Central memory CD4-positive, alpha-beta T cell (primary cell): ENCODE measurements at places on chromosomes 5 and 9.

GRCh38 chr5:22908129-22908528, 55.0 kb upstream of the CDH12 start:
- no peak for DNase-seq

DNA sequence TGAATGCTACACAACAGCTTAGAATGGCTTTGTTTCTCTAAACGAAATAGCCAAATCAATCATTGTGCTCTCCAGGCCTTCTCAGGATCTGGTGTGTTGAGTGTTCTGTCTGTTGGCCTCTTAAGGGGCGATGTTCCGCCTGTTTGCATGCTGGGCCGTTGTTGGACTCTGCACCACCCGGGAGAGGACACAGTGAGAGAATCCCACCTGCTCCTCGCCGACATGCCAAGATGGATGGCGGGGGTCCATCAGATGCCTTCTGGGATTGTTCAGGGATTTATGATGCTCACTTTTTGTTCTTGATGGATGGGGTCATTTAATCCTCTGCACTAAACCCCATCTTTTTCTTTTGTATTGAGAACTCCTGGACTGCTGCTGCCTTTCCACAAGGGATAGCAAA, 159.9 kb downstream of the NTRK2 start:
- no peak for DNase-seq

DNA sequence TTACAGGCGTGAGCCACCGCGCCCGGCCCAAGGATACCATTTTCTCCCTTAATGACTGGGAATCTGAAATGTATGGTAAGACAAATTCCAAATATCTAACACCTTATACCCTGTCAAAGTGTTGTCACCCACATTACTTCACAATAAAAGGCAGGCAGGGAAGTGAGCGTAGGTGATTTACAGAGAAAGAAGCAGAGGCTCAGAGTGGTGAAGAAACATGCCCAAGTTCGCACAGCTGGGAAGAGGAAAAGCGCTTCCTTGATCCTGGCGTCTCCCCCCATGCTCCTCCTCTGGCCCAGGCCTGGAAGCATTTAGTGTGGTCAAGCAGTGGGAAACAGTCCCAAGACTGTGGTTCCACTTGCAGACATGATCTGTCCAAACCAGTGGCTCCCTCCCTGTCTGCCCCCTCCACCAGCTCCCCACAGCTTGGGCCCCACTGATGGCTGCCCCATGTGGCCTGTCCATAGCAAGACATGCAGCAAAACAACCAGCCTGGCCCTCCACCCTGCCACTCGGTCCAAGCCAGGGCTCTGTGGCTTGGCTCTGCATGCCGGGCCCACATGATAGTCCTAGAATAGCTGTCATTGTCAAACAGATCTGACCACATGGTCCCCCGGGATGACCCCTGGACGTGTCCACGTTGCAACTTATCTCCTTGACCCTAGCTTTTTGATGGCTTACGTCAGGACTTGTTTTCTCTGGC, 107.2 kb downstream of the TTLL11 start:
- no peak for DNase-seq

- DNase-seq = no peak
Observed at GRCh38 chr5:136236479-136237083, 43.6 kb upstream of the SMIM32 start.

DNA sequence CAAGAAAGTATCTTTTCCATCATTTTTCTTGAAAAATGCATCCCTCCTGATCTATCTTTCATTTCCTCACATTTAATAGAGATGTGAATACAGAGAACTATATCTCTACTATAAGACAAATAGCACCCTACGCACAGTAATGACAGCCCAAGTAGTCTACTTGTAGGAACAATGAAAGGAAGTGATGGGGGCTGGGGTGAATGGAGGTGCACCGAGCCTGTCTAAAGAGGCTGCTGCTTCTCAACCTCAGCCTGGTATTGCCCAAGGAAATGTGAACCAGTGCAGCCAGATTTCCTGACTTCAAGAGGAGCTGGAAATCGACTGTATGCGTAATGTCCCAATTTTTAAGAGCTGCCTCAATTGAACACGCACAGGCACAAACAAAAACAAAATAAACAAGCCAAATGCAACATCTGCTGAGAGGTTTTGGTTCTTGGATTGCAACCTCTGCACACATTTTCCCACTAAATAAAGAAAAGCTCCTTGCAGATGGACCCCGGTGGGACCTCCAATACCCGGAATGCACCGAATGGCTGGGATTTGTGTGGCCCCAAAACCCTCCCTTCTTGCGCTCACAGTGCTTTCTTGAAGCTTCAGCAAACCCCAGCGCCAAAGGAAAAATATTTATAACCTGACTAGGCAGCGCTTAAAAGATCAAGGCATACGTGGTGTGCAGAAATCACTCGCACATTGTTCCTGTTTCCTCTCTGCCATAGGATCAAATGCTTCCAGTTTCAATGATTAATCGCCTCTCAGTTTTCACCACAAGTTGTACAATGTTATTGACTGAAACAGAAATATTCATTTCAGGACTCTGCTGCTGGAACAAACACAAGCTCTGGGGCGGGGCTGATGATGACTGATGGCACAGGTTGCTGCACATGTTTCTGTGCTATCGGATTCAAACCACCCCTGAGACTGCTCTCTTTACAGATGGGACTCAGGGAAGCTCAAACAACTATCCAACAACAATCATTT, 68.3 kb downstream of the KCNIP1 start:
- no peak for DNase-seq

GRCh38 chr5:76162335-76162734, 79.2 kb downstream of the SV2C start:
- DNase-seq = no peak

DNA sequence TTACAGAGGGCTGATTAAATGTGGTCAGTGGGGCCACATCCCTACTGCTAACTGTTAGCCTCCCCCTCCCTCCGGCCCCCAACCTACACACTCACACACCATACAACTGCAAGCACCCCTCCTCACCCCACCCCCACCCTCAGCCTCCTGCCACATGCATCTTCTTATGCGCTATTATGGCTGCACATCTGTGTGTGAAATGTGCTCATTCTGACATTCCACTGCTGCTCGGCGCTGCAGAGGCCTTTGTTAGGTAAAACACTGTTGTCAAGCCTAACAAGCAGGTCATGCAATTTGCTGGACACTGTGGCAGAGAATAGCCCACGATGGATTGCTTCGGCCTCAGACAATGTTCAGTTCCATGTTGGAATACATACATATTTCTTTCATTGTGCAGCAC, 173.6 kb downstream of the NR2F1-AS1 start:
- DNase-seq = no peak

DNA sequence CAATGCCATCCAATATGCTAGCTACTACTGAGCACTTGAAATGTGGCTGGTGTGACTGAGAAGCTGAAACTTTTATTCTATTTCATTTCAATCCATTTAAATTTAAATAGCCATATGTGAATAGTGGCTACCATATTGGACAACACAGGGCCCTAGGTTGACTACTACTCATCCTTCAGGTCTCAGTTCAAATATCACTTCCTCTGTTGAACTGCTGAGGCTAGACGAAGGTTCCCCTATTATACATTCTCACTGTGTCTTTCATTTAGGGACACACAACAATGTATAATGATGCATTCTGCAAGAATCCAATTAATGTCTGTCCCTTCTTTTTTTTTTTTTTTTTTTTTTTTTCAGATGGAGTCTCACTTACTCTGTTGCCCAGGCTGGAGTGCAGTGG, 208.7 kb downstream of the CRB2 start:
- DNase-seq = no peak

- no peak for DNase-seq
Observed at GRCh38 chr9:37971691-37972090, 67.8 kb upstream of the SLC25A51 start.

GRCh38 chr5:146112476-146112875, 7.1 kb upstream of the PLAC8L1 start:
- no peak for DNase-seq

GRCh38 chr5:128966375-128966774, 1.1 kb downstream of the SLC27A6 start:
- no peak for DNase-seq

GRCh38 chr5:93053825-93054224, 527.2 kb downstream of the NR2F1-AS1 start:
- DNase-seq = no peak

GRCh38 chr9:133116346-133117231, 4.5 kb downstream of the RALGDS start:
- DNase-seq = no peak

DNA sequence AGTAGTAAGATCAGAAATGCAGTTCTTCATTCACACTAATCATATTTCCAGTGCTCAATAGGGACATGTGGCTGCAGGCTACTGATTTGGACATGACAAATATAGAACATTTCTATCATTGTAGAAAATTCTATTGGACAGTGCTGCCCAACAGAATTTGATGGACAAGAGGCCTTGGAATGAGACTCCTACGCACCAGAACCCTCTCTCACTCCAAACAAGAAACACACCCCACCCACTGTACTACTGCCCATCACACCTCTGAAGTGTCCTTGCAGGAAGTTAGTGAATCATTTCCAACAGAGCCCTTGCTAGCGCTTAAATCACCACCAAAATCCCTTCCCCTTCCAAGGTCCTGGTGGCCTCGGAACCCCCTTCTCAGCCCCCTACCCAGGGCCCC, 66.5 kb downstream of the ROR2 start:
- no peak for DNase-seq

GRCh38 chr9:123112015-123112975, 78.8 kb downstream of the GPR21 start:
- no peak for DNase-seq

DNA sequence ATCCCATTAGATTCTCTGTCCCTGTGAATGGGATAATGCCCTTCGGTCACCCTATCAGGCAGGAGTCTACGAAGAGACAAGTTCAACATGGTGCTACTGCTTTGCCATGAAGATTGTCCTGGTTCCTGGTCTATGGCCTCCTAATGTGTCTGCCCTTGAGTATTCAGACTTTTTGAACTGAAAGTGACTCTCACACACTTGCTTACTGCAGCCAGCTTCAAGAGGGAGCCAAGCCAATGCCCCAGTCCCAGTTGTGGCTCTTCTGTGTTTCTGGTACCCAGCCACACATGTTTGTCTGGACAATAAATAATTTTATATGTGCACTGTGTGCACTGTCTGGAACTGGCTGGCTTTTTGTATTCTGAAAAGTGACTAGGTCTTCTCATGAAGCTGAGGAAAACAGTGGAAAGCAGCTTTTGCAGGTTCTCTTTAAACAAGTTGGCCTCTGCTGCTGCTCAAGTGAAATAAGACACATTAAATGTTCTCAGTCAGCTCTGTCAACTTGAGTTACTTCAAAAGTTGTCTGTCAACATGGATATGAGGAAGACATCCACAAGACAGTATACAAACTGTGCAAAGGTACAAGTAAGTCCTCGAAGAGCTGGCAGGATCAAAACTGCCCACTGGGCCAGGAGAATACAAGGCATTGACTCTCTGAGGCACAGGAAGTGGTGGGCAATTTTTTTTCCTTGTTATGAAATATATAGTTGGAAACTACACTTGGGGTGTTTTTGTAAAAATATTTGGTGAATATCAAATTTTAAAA, 60.0 kb downstream of the ZNF608 start:
- no peak for DNase-seq

DNA sequence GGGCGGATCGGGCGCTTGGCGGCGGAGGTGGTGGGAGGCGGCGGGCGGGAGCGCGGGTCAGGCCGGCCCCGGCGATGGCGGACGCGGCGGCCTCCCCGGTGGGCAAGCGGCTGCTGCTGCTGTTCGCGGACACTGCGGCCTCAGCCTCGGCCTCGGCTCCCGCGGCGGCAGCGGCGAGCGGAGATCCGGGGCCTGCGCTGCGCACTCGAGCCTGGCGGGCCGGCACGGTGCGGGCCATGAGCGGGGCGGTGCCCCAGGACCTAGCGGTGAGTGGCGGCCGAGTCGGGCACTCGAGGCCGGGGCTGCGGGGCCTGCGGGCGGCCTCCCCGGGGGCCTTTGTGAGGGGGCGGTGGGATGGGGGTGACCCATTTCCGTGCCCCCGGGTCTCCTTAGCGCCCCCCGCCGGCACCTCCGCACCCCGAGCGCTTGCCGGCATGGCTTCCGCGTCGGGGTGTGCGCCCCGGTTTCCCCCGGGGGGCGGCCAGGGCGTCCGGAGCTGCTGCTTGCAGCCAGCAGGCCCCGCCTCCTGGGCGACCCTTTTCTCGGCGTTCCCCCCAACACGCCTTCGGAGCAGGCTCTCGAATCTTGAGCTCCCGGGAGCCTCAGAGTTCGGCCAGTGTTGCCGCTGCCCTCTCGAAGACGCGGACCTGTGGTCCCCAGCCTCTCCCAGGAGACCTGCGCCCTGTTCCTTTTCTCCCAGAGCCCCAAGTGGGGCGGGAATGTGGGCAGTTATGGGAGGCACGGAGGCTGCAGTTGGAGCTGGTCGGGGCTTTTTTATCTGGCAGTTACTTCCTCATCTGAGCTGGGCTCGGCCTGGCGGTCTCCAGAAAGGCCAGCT, 456 bp downstream of the KDM3B start:
- DNase-seq = peak; percentile 74

GRCh38 chr5:142053426-142054151, 40.8 kb upstream of the GNPDA1 start:
- no peak for DNase-seq

- peak; percentile 1 for DNase-seq
Observed at GRCh38 chr9:806285-807156, 35.0 kb upstream of the DMRT1 start.

DNA sequence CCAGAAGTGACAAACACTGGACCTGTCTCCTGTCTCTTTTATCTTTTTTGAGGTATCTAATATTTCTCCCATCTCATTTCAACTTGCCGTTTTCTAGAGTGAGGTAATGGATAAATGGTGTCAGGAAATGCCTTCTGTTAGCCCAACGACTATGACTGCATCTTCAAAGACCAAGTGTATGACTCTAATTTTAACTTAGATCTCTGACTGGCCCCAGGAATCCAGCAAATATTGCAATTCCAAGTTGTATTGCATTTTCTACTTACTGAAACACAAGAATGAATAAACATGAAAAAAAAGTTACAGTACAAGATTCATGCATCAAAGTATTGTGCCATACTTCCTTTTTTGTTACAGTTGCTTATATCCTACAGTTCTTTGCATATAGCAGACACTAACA, 26.3 kb downstream of the SLC28A3 start:
- DNase-seq = no peak

DNA sequence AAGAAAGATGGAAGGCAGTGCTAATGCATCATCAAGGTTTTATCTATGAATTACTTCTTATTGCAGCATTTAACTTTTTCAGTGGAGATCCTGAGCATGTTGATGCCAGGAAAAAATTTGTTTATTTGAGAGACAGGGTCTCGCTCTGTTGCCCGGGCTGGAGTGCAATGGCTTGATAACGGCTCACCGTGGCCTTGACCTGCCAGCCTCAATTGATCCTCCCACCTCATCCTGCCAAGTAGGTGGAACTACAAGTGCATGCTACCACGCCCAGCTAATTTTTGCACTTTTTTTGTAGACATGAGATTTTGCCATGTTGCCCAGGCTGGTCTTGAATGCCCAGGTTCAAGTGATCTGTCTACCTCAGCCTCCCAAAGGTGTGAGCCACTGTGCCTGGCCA, 47.2 kb downstream of the AOPEP start:
- no peak for DNase-seq
